ENCODE measurements at places on chromosomes 5 and 9. TPM values are rescaled to one million over a fixed set of nuclear protein-coding genes. Genes with fewer than 3 reads are reported as not detected.

The HMCN2 gene
- not detected for total RNA-seq

The FAM170A gene
- total RNA-seq = not detected

The SLC6A19 gene
- not detected for total RNA-seq

The LCN9 gene
- total RNA-seq = not detected

The MELK gene
- 58.8 TPM for total RNA-seq

The JAKMIP2 gene
- total RNA-seq = 1.3 TPM

The ANKRD31 gene
- 0.18 TPM for total RNA-seq

The DCTN4 gene
- total RNA-seq = 40.6 TPM

The GPR150 gene
- 1.7 TPM for total RNA-seq

The ARL15 gene
- total RNA-seq = 13.5 TPM

The CDH12 gene
- not detected for total RNA-seq

The LCN15 gene
- not detected for total RNA-seq

The NOTCH1 gene
- 58.8 TPM for total RNA-seq

The ATP6V0E1 gene
- 166 TPM for total RNA-seq

The GABRA6 gene
- total RNA-seq = not detected

The FOXD1 gene
- total RNA-seq = 0.38 TPM

The HCN1 gene
- total RNA-seq = not detected

The OR1Q1 gene
- total RNA-seq = not detected

The PAEP gene
- not detected for total RNA-seq

The PCDHB11 gene
- total RNA-seq = not detected

The FBXO10 gene
- 5.8 TPM for total RNA-seq

The NUTM2G gene
- total RNA-seq = not detected

The TPPP gene
- 0.10 TPM for total RNA-seq

The CDH18 gene
- not detected for total RNA-seq

The TENT4A gene
- 36.6 TPM for total RNA-seq

The SV2C gene
- 0.33 TPM for total RNA-seq

The PCDH12 gene
- total RNA-seq = 2.0 TPM

The TMEM267 gene
- total RNA-seq = 17.0 TPM
